NCI-H446 (cell line): ENCODE measurements at places on chromosomes 12 and 14.

GRCh38 chr14:93126111-93126510 is 10.4 kb upstream of the ITPK1 start:
- no peak for DNase-seq

DNA sequence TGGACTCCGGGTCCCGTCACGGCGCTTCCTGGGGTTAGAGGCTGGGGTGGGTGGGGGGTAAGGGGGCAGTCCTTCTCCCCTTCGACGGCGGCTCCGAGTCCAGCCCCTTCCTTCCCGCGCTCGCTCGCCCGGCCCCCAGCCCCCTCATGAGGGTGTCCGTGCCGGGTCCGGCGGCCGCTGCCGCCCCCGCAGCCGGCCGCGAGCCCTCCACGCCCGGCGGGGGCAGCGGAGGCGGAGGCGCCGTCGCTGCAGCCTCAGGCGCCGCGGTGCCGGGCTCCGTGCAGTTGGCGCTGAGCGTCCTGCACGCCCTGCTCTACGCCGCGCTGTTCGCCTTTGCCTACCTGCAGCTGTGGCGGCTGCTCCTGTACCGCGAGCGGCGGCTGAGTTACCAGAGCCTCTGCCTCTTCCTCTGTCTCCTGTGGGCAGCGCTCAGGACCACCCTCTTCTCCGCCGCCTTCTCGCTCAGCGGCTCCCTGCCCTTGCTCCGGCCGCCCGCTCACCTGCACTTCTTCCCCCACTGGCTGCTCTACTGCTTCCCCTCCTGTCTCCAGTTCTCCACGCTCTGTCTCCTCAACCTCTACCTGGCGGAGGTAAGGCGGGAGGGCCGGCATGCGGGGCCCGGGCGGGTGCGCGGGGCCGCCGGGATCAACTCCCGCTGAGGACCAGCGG is 500 bp downstream of the GPR137C start:
- DNase-seq = no peak

GRCh38 chr14:50551877-50552276 is 8.1 kb upstream of the ATL1 start:
- DNase-seq = no peak

DNA sequence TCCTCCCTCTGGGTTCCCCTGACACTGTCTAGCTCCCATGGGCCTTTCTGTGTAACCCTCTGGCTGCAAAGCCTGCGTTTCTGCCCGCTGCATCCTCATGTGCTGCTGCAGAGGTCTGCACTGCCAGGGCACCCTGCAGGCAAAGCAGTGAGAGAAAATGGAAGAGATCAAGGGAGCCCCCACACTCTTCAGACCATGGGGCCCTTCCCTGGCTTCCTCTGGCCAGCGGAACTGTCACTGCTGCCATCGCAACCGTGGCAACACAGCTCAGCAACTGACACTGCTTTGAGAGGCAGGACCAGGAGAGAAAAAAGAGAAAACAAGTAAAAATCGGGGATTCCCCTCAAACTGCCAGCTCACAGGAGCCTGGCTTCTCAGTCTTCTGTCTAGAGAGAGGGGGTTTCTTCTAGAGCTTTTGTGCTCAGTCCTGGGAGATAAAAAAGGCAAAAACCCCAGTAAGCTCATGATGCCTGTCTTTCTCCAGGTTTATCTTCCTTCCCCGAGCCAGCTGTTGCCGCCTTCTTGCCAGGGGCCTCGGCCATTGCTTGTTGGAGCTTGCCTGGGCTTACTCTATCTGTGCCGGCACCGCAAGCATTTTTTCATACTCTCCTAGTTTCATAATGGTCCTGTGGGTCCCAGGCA is 38.9 kb downstream of the C14orf132 start:
- DNase-seq = peak; percentile 67

GRCh38 chr12:71591601-71592000 is 72.0 kb downstream of the ZFC3H1 start:
- no peak for DNase-seq

GRCh38 chr14:89811954-89812575 is 142.5 kb downstream of the EFCAB11 start:
- DNase-seq = no peak

GRCh38 chr14:99579120-99579836 is 24.7 kb downstream of the CCDC85C start:
- DNase-seq = no peak

DNA sequence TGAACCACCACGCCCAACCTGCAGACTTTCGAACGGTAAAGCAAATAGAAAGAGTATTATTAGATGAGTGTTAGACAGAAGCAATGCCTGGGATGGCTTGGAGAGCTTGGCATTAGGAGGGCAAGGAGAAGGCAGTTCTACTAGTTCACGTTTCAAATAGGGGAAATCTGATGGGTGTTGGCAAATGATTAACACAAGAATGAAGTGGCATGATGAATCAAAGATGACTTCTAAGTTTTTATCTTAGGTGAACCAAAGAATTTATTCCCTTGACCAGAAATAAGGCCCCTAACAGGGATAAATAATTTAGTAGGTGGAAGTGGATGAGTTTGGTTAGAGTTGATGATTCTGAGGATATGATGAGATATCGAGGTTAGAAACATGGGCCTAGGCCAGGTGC is 38.5 kb downstream of the DRAM1 start:
- DNase-seq = no peak

GRCh38 chr12:51951843-51952722 is 584 bp downstream of the ACVR1B start:
- no peak for DNase-seq
